Body of pancreas (tissue), 4 donors: ENCODE measurements at places on chromosomes 5 and 9.

GRCh38 chr9:136743639-136744211, 985 bp upstream of the LCN10 start:
- DNase-seq: no peak

DNA sequence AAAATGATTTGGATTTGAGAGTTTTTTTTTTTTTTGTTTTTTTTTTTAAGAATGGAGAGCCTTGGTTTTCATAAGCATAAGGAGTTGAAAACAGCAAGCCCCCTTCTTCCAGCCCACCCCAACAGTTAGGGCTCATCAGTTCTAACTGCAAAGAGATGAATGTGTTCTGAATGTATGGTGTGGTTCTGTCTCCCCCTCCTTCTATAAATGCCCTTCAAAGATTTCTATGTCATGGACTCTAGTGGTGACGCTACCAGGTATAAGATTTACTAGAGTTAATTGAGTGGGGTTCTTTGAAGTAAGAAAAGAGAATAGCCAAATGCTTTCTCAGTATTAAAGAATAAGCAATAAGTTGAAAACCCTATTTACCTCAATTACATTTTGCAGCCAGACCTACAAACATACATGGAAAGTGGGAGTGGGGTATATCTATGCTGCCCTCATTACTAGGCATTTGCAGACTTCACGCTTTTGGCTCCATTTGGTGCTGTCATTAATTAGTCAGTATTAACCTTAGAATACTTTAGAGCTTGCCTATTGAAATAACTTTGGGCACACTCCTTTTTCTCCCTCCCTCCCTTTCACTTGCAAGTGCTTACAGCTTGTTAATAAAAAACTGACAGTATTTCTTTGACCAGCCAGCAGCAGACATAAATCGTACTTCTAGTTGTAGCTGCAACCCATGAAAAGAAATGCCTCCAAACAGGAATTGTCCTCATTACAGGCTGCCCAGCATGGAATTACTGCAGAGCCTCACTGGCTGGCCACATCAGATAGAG, 667.2 kb upstream of the ZNF608 start:
- no peak for DNase-seq

DNA sequence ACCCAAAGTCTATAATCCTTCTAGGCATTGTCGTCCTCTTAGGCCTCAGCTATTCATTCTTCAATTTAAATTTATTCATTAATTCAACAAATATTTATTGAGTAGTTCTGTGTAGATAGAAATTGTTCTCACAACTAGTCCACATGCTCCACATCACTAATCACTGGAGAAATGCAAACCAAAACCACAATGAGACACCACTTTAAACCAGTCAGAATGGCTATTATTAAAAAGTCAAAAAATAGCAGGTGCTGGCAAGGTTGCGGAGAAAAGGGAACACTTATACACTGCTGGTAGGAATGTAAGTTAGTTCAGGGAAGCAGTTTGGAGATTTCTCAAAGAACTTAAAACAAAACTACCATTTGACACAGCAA, 51.1 kb upstream of the TNFSF15 start:
- DNase-seq: no peak

GRCh38 chr5:3886524-3887451, 291.2 kb downstream of the IRX1 start:
- no peak for DNase-seq

DNA sequence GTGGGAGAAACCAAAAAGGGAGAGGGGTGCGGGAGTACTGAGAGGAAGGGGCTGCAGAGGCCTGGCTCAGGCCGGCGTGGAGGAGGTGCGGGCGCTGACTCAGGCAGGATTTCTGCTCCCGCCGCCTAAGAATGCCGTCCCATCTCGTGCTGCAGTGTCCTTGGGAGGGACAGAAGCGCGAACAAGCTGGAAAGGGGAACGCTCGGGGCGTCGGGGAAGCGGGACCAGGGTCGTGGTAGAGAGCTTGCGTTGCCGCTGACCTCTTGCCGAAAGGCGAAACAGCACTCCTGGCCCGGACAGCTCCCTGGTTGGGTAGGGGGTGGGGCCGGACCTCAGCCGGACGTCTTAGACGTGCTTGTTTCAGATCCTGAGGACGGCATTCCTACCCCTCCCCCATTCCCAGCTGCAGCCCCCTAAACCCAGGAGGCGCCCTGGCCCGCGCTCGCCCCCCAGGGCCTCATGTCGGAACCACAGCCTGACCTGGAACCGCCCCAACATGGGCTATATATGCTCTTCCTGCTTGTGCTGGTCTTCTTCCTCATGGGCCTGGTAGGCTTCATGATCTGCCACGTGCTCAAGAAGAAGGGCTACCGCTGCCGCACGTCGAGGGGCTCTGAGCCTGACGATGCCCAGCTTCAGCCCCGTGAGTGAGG, 1.1 kb downstream of the RELL2 start:
- DNase-seq: peak; percentile 65

DNA sequence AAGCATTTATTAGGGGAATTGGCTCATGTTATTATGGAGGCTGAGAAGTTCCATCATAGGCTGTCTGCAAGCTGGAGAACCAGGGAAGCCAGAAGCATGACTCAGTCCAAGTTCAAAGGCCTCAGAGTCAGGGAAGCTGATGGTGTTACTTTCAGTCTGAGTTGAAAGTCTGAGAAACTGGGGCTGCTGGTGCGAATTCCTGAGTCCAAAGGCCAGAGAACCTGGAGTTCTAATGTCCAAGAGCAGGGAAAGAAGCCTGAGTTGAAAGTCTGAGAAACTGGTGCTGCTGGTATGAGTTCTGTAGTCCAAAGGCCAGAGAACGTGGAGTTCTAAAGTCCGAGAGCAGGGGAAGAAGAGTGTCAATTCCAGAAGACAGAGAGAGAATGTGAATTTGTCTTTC, 641.1 kb downstream of the ISL1 start:
- no peak for DNase-seq

- DNase-seq: no peak
Measured at GRCh38 chr9:90340421-90340820, 302.2 kb downstream of the DIRAS2 start.

GRCh38 chr9:124133727-124134126, 122.2 kb downstream of the LHX2 start:
- peak; percentile 58 for DNase-seq
